Activated T-cell treated with anti-CD3 and anti-CD28 coated beads, Interleukin-2, amount 50 U/mL, for 72 hours (primary cell): ENCODE measurements at places on chromosomes 1 and 21. TPM values are rescaled to one million over a fixed set of nuclear protein-coding genes. Genes with fewer than 3 reads are reported as not detected.

LMX1A gene
- total RNA-seq, result not detected

DNA sequence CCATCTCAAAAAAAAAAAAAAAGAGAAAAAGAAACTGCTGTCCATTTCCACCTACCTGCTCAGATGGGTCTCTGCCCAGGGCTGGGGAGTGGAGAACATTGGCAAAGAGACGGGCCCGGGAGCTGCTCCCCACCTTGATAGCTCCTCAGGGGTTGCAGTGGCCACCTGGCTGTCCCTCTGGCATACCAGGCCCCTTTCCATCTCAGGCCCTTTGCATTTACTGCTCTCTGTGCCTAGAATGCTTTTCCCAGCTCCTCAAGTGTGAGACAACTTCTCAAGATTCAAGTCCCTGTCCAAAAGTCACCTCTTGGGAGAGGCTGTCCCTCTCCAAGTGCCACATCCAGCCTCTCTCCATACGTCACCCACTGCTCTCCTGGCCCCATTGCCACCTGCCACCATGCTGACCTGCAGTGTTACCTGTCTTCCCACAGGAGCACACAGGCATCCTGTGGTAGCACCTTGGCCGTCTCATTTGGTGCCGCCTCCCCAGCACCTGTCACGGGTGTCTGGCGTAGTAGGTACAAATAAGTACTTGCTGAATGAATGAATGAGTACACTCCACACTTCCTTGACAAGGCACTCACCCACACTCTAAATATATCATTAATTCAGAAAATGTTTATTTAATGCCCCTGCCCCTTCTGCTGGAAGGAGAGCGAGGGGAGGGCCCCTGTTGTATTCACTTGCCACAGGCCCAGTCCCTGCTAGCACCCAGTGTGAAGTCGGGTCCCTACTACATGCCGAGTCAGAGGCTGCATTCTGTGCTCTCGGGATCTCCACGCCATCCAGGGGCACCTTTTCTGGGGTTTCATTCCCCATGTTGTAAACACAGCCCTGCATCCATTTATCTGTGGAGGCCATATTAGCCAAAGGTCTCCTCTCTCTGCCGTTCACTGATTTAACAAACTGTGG is 48.8 kb downstream of the DISP3 start:
- DNase-seq, result no peak
- no peaks in the 10 kb centered on the region for H3K4me1 ChIP-seq
- H3K27me3 ChIP-seq, result no peaks in the 10 kb centered on the region
- H3K36me3 ChIP-seq, result no peaks in the 10 kb centered on the region

- H3K4me1 ChIP-seq, result no peaks in the 10 kb centered on the region
- H3K36me3 ChIP-seq, result no peaks in the 10 kb centered on the region
- no peaks in the 10 kb centered on the region for H3K27me3 ChIP-seq
- no peak overlapping the region for H3K27ac ChIP-seq
Observed at GRCh38 chr1:201906336-201906735, 17.6 kb downstream of the SHISA4 start.

PADI1 gene
- total RNA-seq, result not detected

DNA sequence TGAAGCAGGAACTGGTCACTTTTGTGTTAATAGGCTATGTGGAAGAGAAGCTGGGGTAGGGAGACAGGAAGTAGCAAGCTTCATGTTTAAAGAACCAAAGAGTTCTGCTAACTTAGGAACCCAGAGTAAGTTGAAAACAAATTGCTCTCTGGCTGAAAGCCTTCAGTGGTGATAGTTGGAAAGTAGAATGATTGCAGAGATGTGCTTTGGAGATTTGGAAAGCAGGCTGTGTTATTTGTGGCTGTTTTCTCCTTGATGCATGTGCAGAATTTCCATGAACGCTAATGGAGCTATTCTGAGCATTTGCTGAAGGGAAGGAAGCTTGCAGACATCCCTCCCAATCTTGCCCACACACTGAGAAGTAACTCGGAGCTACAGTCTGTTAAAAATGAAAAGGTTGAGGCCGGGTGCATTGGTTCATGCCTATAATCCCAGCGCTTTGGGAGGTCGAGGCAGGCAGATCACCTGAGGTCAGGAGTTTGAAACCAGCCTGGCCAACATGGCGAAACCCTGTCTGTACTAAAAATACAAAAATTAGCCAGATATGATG is 45.7 kb downstream of the TCEANC2 start:
- no peaks in the 10 kb centered on the region for H3K27me3 ChIP-seq
- no peak for DNase-seq
- peaks cover 5% of the 10 kb centered on the region for H3K36me3 ChIP-seq
- no peak overlapping the region for H3K27ac ChIP-seq
- H3K4me1 ChIP-seq, result no peaks in the 10 kb centered on the region

- no peaks in the 10 kb centered on the region for H3K27me3 ChIP-seq
- H3K27ac ChIP-seq, result peak overlapping the region; percentile 96
- H3K4me1 ChIP-seq, result peaks cover 29% of the 10 kb centered on the region
- H3K36me3 ChIP-seq, result no peaks in the 10 kb centered on the region
Observed at GRCh38 chr21:36260030-36260787, 59.8 kb upstream of the MORC3 start.

DNA sequence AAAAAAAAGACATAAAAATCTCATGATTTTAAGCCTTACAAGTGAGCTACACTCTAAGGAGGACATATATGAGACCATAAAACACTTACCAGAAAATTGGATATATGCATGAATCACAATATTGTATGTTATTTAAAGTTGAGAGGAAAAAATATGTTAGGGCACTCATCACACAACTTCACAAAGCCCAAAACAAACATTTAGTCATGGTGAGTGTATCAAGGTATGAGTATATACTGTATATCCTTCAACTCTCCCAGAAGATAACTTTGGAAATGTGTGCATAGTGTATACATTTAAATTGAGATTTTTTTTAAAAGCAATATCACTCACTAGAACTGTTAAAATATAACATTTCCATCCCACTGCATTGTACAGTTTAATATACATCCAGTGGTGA is 259.3 kb downstream of the SRGAP2C start:
- no peaks in the 10 kb centered on the region for H3K27me3 ChIP-seq
- H3K4me3 ChIP-seq, result no peak overlapping the region
- DNase-seq, result no peak
- H3K36me3 ChIP-seq, result no peaks in the 10 kb centered on the region
- peaks cover 12% of the 10 kb centered on the region for H3K4me1 ChIP-seq

NLRP3 gene
- 0.63 TPM for total RNA-seq

NEGR1 gene
- total RNA-seq, result not detected

TNFRSF18 gene
- 324 TPM for total RNA-seq

- peaks cover 66% of the 10 kb centered on the region for H3K36me3 ChIP-seq
- H3K4me1 ChIP-seq, result peaks cover 68% of the 10 kb centered on the region
- no peaks in the 10 kb centered on the region for H3K27me3 ChIP-seq
- H3K27ac ChIP-seq, result peak overlapping the region; percentile 94
Observed at GRCh38 chr1:37574834-37575480, 18.2 kb downstream of the DNALI1 start.

GRCh38 chr1:228842094-228842775 is 107.0 kb downstream of the RHOU start:
- no peak overlapping the region for H3K4me3 ChIP-seq
- no peaks in the 10 kb centered on the region for H3K4me1 ChIP-seq
- no peak for DNase-seq
- H3K27me3 ChIP-seq, result no peaks in the 10 kb centered on the region
- no peak overlapping the region for H3K27ac ChIP-seq

DNA sequence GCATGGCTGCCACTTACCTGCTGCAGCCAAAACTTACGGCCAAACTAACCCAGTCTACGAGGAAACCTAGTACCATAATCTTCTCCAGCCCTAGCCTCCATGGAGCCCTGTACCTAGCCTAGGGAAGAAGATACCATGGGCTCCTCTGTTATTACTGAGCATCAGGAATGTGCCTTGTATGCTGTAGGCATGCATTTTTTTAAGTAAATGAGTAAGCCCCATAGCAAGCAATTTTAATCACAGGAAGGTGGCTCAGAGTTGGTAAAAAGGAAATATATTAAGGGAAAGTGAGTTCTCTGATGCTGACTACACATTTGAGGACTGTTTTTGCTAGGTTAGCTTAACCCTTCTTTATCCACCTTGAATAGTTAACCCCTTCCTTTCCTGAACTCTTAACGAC is 21.2 kb downstream of the NFASC start:
- H3K27ac ChIP-seq, result no peak overlapping the region
- H3K36me3 ChIP-seq, result no peaks in the 10 kb centered on the region
- peaks cover 43% of the 10 kb centered on the region for H3K27me3 ChIP-seq
- H3K4me1 ChIP-seq, result peaks cover 5% of the 10 kb centered on the region
- H3K4me3 ChIP-seq, result no peak overlapping the region

CACHD1 gene
- 1.6 TPM for total RNA-seq

DNA sequence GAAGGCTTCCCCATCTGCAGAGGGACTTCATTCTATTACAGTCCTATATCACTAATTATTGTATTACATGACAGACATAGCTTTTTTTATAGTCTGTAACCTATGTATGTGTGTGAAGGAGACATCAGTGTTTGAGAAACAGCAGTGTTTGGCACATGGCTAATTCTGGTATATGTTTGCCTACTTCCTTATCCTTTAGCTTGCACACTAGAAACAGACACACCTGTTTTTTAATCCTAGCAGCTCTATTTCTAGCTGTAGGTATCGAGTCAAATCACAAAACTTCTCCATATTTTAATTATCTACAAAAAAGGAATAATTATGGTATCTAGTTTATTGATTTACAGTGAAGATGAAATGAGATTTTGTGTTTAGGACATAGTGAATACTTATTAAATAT is 129.4 kb upstream of the CACYBP start:
- peaks cover 27% of the 10 kb centered on the region for H3K4me1 ChIP-seq
- peaks cover 6% of the 10 kb centered on the region for H3K36me3 ChIP-seq
- H3K27ac ChIP-seq, result peak overlapping the region; percentile 65

GRCh38 chr1:203531063-203531462 is 37.1 kb downstream of the OPTC start:
- no peaks in the 10 kb centered on the region for H3K27me3 ChIP-seq
- no peak overlapping the region for H3K4me3 ChIP-seq
- DNase-seq, result no peak
- no peak overlapping the region for H3K27ac ChIP-seq

GRCh38 chr21:37531431-37531932 is 164.9 kb downstream of the DYRK1A start:
- peaks cover 58% of the 10 kb centered on the region for H3K27me3 ChIP-seq
- no peak overlapping the region for H3K4me3 ChIP-seq
- no peak for DNase-seq
- peaks cover under 1% of the 10 kb centered on the region for H3K36me3 ChIP-seq
- H3K27ac ChIP-seq, result peak overlapping the region; percentile 45

DNA sequence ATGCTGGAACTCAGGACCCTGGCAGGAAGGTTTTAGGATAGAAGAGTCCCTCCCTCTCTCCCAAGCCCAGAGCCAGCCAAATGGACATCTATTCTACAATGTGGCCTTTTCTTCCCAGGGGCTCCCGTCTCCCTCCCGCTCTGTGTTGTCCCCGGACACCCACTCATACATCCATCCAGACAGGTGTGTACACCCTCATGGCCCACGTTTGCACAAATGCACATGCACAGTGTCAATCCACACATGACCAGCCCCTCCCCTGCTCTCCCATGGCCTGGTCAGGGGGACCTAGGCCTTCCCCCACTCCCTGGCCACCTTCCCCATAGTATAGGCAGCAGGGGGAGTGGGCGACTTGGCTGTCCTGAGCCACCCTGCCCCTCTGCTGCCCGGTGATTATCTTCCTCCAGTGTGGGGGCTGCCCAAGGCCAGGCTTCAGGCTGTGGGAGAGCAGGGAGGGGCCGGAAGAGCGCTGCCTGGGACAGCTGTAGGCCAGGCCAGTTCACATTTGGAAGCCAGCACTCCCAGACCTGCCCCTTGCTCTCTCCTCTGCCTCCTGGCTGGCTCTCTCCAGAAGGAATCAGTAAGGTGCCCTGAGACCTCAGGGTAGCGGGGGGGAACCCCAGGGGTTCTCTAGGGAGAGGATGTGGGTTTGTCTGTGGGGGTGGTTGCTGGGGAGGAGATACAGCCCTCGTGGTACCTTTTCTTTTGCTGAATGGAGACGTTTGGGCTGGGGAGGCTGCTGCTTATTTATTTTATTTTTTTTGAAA is 4.1 kb upstream of the PTPN7 start:
- H3K4me3 ChIP-seq, result peak overlapping the region; percentile 86
- H3K27me3 ChIP-seq, result no peaks in the 10 kb centered on the region

GRCh38 chr1:106700211-106700610 is 356.3 kb upstream of the PRMT6 start:
- H3K36me3 ChIP-seq, result peaks cover 1% of the 10 kb centered on the region
- no peaks in the 10 kb centered on the region for H3K4me1 ChIP-seq
- H3K4me3 ChIP-seq, result no peak overlapping the region
- DNase-seq, result no peak
- no peak overlapping the region for H3K27ac ChIP-seq

DNA sequence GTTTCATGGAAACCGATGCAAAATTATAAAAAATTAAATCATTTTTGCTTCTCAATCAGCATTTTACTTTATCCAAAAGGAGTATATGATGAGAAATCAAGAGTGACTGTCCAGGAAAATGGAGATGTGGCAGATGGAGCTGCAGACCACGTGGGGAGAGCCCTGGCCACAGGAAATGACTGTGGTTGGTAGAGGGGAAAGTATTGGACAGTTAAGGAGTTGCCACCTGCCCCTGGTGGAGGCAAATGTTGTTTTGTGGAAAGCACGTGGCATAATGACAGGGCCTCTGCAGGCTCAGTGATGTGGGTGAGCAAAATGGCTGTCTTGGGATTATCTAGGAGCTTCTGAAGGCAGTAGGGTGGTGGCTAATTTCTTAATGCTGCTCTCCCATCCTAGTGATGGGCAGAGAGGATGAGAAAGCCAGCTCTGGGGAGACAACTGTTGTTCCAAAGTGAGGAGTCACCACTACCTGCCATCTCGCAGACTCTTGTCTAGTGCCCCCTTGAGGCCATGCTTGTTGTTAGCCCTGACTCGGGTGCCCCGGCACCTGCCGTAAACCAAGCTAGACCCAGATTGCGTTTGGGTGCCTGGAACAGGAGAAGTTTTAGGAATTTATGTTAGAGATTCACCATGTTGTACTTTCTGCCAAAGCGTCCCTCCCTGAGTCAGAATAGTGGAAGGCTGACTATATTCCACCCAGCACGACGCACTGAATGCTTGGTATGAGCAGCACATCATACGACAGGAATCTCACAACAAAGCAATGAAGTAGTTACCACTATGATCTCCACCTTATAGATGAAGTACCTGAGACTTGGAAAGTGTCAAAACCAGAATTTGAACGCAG is 144.0 kb downstream of the ROR1 start:
- H3K4me3 ChIP-seq, result no peak overlapping the region
- no peaks in the 10 kb centered on the region for H3K4me1 ChIP-seq
- no peaks in the 10 kb centered on the region for H3K27me3 ChIP-seq
- H3K27ac ChIP-seq, result no peak overlapping the region

TMIGD3 gene
- total RNA-seq, result not detected
